Hepatocyte (in vitro differentiated cells): ENCODE measurements at places on chromosomes 5 and 9. TPM values are rescaled to one million over a fixed set of nuclear protein-coding genes. Genes with fewer than 3 reads are reported as not detected.

- no peak for DNase-seq
Measured at GRCh38 chr9:124210697-124211096, 47.1 kb upstream of the NEK6 start.

DNA sequence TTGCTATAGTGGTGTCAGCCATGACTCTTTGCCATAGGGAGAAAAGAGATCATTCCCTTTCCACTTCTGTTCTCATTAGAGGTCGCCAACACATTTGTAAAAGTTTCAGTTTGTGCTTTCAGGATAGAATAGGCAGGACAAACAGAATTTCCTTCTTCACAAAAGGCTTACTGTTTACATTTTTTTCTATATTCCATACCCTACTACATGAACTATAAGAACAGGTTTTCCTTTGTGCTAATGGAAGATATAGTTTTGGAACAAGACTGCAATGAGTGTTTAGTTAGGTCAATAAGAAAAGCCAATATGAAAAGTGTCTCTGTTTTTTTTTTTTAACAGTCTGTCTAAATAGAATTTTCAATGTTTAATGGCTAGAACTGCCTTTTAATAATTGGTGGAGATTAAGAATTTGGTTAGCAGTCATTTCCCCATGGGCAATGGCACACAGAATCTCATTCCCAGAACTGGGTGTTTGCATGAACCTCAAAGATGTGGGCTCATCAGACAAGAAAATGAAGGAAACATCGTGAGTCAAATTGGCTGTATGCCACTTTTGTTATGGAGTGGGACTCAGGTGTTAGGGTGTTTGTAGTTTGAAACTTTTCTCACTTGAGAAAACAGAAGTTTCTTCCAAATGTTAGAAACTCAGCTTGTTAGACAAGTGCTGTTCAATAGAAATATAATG is 75.2 kb upstream of the PRLR start:
- no peak for DNase-seq

DNA sequence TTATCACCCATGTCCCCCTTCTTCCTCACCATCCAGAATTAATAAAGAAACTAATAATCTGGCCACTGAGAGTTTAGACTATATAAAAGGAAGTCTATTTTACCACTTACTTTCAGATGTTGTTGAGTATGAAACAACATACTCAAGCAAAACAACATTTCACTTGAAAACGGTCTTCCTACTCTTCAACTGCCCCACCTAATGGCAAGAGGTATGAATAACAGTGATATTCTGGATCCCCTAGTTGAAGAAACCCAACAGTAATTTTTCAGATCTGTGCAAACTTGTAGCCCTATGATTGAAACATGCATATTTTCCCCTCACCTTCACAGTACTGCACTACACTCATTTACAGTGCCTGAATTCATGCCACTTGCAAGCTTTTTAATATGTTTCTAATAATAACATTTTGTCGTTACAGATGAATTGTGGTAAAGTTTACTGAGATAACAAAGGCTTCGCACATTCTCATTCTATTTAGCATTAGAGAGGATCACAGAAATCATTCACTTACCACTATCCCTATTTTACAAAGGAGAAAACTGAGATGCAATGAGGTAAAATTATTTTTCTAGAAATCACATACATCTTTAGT is 267.9 kb upstream of the PDE4D start:
- peak; percentile 35 for DNase-seq

DNA sequence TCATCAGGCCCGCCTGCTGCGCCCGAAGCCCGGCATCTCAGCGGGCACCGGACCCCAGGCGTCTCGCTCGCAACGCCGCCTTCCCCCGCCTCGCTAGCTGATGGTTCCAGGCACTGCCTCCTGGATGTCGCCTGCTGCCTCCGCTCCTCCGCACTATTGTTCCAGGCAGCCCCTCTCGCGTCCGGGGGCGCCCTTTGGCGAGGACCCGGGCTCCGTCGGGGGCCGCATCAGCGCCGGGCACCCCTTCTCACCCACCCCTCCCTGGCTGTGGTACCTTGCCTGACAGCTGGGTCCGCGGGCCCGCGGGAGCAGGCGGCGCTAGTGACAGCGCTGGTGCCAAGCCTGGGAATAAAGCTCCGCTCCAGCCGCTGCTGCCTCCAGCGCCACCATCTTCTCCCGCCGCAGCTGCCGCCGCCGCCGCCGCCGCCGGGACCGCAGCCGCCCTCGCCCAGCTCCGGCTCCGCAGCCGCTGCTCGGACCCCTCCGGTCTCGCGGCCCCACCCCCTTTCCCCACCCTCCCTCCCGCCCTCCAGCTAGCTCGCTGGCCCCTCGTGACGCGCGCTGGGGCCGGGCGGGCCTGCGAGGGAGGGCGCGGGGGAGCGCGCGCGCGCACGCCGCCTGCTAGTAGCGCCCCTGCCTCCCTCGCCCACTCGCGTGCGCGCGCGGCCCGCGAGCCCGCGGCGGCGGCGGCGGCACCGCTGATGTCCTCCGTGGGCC is at the start of gene APBA1:
Gene APBA1 (minus strand): TSS at position 493 of the 717 bp plus-strand sequence.
- peak; percentile 85 for DNase-seq

The GKAP1 gene
- polyA plus RNA-seq = 5.0 and 8.8 TPM in 2 replicates

DNA sequence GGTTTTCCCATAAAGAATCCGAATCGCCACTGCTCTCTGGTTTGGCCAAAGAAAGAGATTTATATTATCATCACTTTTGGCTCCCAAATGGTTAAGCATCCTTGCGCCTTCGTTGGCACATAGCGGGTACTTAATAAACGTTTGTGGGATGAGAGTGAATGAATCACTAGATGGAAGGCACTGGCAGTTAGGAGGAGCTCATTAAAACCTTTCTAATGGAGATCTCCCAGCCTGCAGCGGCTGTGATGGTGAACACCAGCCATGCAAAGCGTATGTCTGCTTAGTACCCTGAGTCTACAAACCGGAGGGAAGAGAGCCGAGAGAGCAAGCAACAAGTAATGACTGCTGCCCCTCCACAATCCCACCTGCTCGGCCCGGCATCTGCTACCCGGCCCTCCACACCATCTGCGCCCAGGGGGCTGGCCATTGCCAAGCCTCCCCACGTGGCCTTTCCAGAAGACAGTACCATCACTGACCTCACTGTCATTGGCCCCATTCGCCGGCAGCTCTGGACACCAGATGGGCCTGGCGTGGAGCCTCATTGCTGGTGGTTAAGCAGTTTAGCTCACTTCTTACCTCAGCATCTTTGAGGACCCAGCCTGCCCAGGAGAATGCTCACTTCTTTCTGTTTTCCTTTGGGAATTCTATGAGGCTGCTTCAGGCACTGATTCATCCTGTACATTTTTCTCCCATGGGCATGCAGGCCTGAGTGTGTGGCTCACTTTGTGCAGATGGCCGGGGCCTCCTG is 39.3 kb upstream of the ANKRD33B start:
- DNase-seq = no peak

- DNase-seq = no peak
Measured at GRCh38 chr9:109311731-109312130, 9.1 kb downstream of the EPB41L4B start.

DNA sequence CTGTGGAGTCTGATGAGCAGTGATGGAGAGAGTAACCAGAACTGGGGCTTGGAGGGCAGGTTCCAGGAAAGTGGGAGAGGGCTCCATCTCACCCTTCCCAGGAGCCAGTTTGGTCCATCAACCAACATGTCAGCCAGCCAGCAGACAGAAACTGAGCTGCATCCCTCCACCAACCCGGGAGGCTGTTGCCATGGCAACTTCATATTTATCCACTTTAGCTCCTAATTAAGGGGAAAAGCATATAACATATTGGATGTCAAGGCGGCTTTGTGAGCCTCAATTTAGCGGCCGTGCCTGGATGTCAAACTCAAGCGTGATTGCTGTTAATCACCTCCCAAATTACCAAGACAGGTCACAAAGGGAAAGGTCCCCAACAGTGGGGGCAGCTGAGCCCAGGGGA is 81.5 kb upstream of the ARAP3 start:
- DNase-seq = no peak

The FOXI1 gene
- not detected in 2 replicates for polyA plus RNA-seq

DNA sequence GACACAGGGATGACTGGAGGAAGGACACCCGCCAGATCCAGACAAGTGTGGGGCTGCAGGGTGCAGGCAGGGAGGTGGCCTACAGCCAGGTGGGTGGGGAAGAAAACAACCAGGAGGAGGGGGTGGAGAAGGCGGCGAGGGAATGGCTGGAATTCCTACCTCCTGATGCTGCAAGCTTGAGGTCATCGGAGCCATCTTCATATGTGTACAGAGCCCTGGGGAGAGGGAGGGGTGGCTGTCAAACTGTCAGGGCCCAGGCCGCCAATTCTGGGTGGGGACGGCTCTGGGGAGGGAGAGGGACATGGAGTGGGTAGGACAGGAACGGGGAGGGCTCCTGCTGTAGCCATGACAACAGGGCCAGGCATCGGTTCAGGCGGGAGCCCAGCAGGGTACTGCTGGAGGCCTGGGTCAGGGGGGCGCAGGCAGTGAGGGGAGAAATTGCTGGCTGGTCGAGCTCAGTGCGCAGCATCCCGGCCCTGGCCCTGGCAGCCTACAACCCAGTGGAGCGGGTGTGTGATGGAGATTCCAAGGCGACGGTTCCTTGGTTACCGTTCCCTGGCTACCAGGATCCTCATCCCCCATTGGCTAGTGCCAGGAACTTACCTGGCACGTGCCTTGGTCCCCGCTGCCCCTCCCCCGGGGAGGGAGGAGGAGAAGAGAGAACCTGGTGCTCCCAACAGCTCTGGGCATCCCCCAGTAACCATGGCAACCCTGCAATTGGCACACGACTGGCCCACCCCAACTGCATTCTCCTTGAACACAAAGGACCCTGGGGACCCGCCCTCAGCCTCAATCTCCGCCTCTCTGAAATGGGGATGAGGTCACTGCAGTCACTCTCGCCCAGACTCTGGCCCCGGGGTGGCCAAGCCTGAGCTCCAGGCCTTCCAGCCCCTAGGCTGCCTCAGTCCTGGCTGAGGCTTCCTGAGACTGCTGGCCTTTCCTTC is 4.5 kb downstream of the DBN1 start:
- peak; percentile 40 for DNase-seq

The ABLIM3 gene
- 7.8 and 8.1 TPM in 2 replicates for polyA plus RNA-seq

The SPATA31E1 gene
- polyA plus RNA-seq = 0.05 TPM in 1 of 2 replicates, not detected in the other

The EQTN gene
- not detected in 2 replicates for polyA plus RNA-seq

- no peak for DNase-seq
Measured at GRCh38 chr5:2205596-2206226, 323.0 kb upstream of the IRX4 start.

DNA sequence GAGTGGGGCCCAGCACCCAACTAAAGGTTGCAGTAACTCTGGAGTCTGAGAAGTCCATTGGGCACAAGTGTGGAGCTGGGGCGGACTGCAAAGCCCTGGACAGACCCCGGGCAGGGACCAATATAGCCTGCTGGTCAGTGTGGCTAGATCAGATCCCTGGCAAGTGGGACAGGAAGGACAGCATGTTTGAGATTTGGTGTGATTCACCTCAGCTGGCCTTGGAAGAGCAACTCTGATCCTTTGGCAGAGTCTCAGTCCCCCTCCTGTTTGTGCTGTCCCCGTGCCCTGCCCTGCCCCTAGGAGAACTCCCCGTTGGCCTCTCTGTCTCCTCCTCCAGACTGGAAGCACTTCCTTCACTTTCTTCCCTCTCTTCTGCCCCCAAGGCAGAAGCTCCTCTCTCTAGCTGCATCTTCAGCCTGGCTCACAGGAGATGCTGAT is 255.3 kb downstream of the FSTL4 start:
- DNase-seq = no peak

DNA sequence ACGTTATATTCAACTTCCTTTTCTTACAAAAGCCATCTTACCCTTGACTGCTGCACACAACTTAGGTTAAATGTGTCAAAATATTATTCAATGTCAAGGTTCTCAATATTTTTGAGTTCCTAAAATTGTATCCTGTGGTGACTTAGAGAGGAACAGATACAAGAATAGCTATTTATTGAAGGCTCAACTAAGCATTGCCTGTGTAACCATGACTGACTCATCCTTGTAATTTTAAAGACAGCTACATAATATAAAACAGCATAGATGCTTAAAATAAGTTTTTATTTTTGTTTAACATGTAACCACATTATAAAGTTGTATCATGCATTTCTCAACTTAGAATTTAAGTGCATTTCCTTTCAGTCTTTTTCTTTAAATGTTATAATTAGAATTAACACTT is 312.9 kb upstream of the RGMB start:
- DNase-seq = no peak

The ADAMTS6 gene
- 3.4 and 5.9 TPM in 2 replicates for polyA plus RNA-seq

The PCDHGB1 gene
- polyA plus RNA-seq = 0.57 TPM in 1 of 2 replicates, not detected in the other

- DNase-seq = no peak
Measured at GRCh38 chr9:125284855-125285254, 23.2 kb downstream of the GAPVD1 start.

The PCDHGA10 gene
- 3.0 and 3.9 TPM in 2 replicates for polyA plus RNA-seq

The CYLC2 gene
- polyA plus RNA-seq = not detected in 2 replicates

The PDCD1LG2 gene
- polyA plus RNA-seq = not detected in 2 replicates

- DNase-seq = no peak
Measured at GRCh38 chr9:38526591-38526990, 93.8 kb downstream of the ANKRD18A start.

DNA sequence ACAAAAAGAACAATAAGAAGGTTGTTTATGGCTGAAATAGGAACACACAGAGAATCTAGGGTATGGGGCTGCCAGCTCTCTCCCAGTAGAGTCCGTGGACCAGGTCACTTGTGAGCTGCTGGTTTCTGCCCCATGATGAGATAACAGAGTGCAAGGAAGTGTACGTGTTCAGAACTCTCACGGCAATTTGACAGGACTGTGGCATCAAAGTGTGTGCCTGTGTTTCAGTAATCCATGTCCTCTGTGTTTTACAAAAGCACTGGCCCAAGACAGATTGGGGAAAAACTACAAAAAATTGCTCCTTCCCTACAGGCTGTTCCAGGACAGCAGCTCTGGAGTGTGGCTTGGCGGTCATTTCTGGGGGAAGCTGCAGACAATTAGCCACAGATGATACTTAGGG is 184.6 kb downstream of the AUH start:
- DNase-seq = no peak

GRCh38 chr9:1804128-1804865 is 210.8 kb upstream of the SMARCA2 start:
- DNase-seq = no peak

The SH2D3C gene
- polyA plus RNA-seq = 0.89 and 2.2 TPM in 2 replicates

DNA sequence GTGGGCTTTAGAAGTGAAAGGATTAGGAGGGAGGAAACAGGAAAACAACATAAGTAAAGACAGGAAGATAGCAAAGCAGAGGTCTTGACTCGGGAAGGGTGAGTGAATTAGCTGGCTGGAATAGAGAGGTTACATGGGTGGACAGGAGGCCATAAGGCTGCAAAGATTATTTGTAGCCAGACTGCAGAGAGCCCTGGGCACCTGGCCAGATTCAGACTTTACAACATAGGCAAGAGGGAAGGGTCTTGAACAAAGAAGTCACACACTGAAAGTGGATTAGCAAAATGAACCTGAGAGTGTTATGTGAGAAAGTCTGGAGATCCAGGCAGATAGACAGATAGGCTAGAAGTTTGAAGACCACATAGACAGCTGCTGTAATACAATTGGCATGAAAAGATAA is 29.7 kb upstream of the CER1 start:
- no peak for DNase-seq

GRCh38 chr9:138048184-138048583 is 170.6 kb downstream of the CACNA1B start:
- no peak for DNase-seq

DNA sequence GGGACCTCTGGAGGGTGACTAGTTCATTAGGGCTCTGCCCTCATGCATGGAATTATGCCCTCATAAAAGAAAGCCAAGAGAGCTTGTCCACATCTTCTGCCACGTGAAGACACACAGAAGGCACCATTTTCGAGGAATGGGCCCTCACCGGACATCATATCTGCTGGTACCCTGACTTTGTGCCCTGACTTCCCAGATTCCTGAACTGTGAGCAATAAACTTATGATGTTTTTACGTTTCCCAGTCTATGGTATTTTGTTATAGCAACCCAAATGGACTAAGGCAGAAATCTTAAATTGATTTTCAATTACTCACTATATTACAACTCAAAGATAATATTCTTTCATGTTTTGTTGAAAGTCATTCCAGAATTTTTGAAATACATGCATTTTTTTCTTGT is 163.8 kb upstream of the PAPPA start:
- DNase-seq = no peak
